ENCODE measurements at places on chromosomes 2 and 18. TPM values are rescaled to one million over a fixed set of nuclear protein-coding genes. Genes with fewer than 3 reads are reported as not detected.

Gene APLF
- total RNA-seq, result 0.58 TPM

GRCh38 chr2:61238219-61239012 lies 76.4 kb downstream of the C2orf74 start:
- no peak for DNase-seq

Gene EPB41L3
- 191 TPM for total RNA-seq

Gene SNTG2
- total RNA-seq, result not detected

Gene CIB4
- total RNA-seq, result not detected

- no peak for DNase-seq
Observed at GRCh38 chr2:11658208-11659114, 11.5 kb downstream of the NTSR2 start.

Gene SH3BP4
- 20.2 TPM for total RNA-seq

DNA sequence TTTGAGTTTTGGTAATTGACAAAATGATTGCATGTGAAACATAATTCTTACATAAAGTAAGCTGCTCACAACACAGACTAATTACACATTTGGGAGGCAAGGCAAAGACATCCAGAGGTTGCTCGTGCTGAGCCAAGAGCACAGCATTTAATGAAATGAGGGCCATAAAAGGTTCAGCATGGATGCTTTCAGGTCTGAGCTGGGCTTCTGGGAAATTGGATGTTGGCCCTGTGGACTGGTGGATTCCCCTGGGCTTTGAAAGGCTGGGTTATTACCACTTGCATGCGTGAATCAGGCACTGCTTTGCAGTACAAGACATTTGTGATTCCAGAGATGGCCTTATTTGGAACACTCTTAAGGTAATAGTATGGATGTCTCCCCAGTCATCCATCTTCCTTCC lies 533.5 kb upstream of the NRP2 start:
- no peak for DNase-seq

Gene DSC3
- total RNA-seq, result 0.11 TPM

Gene CCDC74A
- 0.27 TPM for total RNA-seq

DNA sequence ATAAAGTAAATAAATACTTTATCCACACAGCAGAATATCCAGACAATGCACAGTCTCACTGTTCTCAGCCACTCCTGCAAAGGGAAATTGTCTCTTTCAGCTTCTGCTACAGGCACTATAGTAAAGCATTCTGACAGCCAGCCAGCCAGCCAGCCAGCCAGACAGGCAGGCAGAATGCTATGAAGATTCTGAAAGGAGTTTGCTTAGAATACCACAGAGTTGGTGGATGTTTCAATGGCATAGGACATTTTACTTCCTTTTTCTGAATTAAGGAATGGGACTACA lies 116.1 kb upstream of the CYP26B1 start:
- no peak for DNase-seq

All from HT1080 (cell line).